ENCODE measurements at places on chromosomes 7 and 10. TPM values are rescaled to one million over a fixed set of nuclear protein-coding genes. Genes with fewer than 3 reads are reported as not detected.

RPEL1 gene
- polyA plus RNA-seq, result not detected

STARD3NL gene
- polyA plus RNA-seq, result 30.4 TPM

FBXL13 gene
- 0.19 TPM for polyA plus RNA-seq

CFTR gene
- not detected for polyA plus RNA-seq

MLXIPL gene
- not detected for polyA plus RNA-seq

GRCh38 chr10:84265418-84265817, 20.6 kb downstream of the RGR start:
- no peak for DNase-seq

DNA sequence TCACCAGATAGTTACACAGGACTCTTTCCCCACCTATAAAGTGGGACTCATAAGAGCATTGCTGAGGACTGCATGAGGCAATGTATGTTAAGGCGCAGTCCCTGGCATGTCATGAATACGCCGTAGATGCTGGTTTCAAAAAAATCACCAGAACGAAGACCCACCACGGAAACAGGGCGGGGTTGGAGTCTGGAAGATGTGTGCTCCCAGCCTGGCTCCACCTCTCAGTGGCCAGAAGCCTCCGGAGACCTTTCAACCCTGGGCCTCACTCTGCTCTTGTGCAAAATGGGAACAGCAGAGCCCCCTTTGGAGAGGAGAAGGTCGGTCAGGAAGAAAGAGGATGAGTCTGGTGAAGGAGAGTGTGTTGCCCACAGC, 12.4 kb upstream of the ZMIZ1 start:
- no peak for DNase-seq

DNA sequence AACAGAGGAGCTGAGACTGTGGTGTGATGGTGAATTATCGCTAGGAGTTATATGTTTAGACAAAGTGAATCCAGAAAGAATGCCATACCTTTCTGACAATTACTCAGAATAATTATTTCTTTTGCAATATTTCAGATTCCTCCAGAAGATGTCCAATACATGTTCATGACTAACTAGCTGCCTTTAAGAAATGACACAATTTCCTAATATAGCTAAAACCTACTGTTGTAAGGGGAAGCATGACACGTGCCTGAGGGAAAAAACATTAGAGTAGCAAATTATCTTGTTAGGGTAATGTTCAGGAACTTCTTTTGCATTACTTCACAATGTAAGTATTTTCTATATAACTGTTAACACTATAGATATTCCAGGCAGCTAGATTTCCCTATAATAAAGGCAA, 150.3 kb downstream of the COL28A1 start:
- DNase-seq, result no peak

GRCh38 chr7:101075646-101076045, 9.6 kb upstream of the TRIM56 start:
- DNase-seq, result no peak

GRCh38 chr7:154960063-154960790, 42.7 kb downstream of the PAXIP1 start:
- DNase-seq, result no peak

DNA sequence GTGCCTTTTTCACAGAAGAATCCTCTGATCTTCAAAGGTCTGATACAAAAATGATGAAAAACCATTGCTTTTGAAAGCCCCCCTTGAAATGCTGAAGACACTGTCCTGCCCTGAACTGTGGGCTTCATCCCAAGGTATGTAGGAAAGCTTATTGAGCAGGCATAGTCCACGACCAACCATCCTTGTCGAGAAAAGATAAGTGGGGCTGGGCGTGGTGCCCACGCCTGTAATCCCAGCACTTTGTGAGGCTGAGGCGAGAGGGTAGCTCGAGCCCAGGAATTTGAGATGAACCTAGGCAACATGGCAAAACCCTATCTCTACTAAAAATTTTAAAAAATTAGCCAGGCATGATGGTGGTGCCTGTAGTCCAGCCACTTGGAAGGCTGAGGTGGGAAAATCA, 25.6 kb downstream of the TACR2 start:
- no peak for DNase-seq

DNA sequence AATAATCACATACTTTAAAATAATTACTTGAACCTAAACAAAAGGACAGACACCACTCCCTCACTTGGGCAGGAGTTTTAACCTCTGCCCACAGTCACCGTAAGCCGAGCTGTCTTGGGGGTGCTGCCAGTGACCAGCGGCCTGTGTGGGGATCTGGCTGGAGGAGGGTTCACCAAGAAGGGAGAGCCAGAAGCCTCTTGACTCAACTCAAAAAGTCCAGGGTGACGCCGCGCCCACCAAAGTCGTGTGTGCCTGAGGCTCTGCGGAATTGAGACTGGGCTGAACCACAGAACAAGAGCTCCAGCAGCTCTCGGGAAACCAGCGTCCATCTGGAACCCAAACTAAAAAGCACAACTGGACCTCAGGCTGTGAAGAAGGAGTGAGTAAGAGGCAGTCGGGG, 35.8 kb downstream of the ZFAND2A start:
- no peak for DNase-seq

DNA sequence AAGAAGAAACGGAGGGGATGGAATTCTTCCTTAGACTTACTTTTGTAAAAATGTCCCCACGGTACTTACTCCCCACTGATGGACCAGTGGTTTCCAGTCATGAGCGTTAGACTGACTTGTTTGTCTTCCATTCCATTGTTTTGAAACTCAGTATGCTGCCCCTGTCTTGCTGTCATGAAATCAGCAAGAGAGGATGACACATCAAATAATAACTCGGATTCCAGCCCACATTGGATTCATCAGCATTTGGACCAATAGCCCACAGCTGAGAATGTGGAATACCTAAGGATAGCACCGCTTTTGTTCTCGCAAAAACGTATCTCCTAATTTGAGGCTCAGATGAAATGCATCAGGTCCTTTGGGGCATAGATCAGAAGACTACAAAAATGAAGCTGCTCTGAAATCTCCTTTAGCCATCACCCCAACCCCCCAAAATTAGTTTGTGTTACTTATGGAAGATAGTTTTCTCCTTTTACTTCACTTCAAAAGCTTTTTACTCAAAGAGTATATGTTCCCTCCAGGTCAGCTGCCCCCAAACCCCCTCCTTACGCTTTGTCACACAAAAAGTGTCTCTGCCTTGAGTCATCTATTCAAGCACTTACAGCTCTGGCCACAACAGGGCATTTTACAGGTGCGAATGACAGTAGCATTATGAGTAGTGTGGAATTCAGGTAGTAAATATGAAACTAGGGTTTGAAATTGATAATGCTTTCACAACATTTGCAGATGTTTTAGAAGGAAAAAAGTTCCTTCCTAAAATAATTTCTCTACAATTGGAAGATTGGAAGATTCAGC, 158.7 kb upstream of the LANCL2 start:
- DNase-seq, result no peak

DNA sequence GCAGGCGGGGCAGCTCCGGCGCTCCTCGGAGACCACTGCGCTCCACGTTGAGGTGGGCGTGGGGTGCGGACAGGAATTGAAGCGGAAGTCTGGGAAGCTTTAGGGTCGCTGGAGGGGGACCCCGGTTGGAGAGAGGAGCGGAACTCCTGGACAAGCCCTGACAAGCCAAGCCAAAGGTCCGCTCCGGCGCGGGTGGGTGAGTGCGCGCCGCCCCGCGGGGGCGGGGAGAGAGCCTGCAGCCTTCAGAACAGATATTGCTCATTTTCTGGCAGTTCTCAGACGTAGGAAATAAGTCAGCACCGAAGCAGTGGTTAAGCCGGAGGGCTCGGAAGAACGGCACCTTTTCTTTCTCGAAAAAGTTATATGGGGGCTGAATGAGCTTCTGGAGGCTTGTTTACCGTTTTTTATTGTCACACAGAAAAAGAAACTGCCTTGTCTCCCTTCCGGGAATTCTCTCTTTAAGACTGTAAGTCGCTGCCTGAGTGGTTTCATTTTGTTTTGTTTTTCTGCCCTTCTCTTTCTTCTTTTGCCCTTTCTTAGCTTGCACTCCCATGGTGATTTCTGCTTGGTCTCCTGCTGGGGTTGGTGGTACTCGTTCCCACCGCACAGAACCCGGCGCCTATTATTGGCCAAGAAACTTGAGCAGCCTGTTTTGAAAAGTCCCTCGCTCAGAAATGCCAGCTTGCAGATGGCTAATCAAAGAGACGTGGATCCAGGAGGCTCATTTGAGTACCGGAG, 732 bp downstream of the FAS start:
- DNase-seq, result peak; percentile 78

GRCh38 chr7:30627026-30627425, 32.3 kb downstream of the GARS1 start:
- peak; percentile 60 for DNase-seq

DNA sequence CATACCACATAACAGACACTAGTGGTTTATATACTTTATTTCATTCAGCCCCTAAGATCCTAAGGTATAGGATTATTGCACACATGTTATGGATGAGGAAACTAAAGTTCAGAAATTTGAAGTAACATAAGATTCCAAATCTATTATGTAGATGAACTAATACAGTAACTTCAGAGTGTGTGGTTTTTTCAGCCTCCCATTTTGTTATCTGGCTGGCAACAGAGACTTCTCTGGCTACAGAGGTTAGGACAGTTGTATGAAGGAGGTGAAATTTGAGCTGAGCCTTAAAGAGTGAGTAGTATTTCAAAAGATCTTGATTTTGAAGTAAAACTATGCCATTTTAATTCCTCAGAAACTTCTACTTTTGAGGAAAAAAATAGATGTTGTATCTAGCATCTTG, 125.4 kb downstream of the MAPK8 start:
- no peak for DNase-seq

DNA sequence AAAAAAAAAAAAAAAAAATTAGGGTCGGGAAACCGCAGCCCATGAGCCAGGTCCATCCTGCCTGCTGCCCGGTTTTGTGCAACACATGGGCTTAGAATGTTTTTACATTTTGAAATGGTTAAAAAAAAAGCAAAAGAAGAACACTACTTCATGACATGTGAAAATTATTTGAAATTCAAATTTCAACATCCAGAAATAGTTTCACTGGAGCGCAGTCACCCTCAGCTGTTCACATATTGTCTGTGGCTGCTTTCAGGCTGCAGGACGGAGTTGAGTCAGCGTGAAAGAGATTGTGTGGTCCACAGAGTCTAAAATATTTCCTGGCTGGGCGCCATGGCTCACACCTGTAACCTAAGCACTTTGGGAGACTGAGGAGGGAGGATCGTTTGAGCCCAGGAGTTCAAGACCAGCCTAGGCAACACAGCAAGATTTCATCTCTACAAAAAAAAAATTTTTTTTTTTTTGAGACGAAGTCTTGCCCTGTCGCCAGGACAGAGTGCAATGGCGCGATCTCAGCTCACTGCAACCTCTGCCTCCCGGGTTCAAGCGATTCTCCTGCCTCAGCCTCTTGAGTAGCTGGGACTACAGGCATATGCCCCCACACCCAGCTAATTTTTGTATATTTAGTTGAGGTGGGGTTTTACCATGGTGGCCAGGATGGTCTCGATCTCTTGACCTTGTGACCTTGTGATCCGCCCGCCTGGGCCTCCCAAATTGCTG, 63.9 kb upstream of the ECHDC3 start:
- DNase-seq, result no peak

DNA sequence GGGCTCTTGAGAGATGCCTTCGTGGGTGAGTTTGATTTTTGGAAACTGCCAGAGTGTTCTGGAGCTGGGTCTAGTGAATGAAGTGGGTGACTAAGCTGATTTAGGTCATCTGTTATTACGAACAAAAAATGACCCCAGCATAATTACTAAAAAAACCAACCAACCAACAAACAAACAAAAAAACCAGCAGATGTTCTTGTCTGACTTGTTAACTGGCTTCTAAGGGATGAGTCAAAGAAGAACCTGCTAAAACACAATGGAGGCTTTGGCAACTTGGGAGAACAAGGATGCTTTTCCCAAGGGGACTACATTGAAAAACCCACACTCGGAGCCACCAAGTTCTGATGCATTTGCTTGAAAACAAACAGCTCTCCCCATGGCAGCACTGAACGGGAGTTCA, 11.5 kb downstream of the TACR2 start:
- no peak for DNase-seq

GRCh38 chr10:3532644-3533043, 252.4 kb downstream of the KLF6 start:
- no peak for DNase-seq

DNA sequence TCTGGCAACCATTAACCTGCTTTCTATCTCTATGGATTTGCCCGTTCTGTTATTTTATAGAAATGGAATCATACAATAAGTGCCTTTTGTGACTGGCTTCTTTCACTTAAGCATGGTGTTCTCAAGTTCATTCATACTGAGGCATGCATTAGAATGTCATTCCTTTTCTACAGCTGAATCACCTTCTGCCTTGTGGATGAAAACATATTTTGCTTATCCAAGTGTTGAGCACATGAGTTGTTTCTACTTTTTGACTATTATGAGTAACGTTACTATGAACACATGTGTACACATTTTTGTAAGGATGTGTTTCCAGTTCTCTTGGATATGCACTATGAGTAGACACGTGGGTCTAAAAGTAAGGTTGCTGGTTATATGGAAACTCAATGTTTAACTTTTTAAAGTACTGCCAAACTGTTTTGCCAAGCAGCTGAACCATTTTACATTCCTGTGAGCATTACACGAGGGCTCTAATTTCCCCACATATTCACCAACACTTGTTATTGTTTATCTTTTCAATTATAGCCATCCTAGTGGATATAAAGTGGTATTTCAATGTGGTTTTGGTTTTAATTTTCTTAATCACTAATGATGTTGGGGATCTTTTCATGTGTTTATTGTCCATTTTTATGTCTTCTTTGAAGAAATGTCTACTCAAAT, 241.3 kb downstream of the FANK1 start:
- DNase-seq, result no peak

GRCh38 chr7:44631458-44632115, 25.2 kb downstream of the OGDH start:
- DNase-seq, result peak; percentile 33

GRCh38 chr10:75696536-75696935, 265.1 kb downstream of the LRMDA start:
- no peak for DNase-seq

DNA sequence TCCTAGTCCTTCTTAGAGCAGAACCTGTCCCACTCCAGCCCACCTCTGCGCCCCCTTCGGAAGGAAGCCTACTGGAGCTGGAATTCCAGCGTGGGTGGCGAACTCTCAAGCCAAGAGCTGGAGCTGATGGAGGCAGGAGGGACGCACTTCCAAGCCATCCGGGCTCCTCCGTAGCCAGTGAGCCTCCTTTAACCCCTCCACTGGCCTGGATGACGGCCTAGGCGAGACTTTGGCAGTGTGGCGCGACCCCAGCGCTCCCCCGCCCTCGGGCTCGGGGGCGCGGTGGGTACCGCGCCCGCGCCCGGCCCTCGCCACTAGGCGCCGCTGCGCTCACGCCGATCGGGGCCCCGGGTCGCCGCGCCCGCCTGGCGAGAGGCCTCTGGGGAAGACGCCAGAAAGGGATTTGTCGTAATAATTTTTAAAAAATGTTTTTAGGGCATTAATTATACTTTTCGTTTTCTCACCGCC, 5.1 kb upstream of the EMX2 start:
- no peak for DNase-seq

DNA sequence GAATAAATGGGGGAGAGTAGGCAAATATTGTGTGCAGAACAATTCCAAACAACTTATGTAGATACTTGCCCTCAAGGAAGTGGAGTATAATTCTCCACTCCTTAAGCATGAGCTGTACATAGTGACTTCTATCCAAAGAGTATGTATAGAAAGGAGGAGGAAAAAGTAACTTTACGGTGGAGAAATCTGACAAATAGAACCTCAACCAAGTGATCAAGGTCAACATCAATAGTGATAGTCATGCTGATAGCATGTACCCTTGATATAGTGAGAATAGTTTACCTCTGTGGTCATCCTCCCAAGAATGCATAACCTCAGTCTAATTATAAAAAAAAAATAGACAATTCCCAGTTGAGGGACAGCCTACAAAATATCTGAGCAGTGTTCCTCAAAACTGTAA, 89.1 kb upstream of the NANOS1 start:
- DNase-seq, result no peak

GRCh38 chr10:97675222-97675621, 11.8 kb downstream of the AVPI1 start:
- no peak for DNase-seq

Data from CD4-positive, CD25-positive, alpha-beta regulatory T cell (primary cell).